ENCODE measurements at places on chromosomes 1 and 21.

GRCh38 chr1:17281775-17282181, 26.2 kb upstream of the PADI4 start:
- DNase-seq = no peak

DNA sequence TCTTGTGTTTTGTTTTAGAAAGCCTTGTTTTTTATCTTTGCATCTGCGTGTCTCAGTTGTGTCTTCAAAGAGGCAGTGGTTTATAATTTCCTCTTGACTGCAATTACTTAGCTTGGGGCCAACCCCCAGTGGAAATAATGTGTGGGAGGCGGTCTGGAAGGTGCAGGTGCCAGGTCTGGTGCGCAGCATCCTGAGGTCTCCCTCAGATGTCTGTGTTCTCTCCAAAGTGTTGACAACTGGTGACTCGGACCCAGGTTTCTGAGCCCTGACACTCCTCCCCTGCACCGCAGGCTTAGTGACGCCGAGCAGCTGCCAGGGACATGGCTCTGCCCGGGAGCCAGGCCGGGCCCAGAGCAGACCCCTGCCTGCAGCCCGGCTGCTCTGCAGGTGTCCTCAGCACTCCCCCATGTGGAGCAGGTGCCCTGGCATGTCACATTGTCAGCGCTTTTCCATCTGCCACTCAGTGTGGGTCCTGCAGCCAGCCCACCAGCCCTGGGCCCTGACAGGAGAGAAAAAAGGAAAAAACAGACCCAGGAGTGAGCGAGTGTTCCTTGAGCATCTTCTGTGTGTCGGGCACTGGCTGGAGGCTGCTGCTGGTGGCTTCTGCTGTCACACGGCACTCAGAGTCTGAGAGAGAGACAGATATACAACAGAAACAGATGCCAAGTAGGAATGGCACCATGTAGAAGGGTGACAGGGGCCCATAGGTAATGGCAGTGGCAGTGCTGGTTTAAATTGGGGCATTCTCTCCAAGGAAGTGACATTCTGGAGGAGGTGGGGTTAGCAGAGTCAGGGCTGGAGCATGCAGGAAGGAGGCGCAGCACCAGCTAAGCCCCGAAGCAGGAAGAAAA, 24.8 kb upstream of the SELENON start:
- DNase-seq = peak; percentile 97

- peak; percentile 65 for DNase-seq
Measured at GRCh38 chr1:245051349-245052221, 103.2 kb upstream of the KIF26B start.

DNA sequence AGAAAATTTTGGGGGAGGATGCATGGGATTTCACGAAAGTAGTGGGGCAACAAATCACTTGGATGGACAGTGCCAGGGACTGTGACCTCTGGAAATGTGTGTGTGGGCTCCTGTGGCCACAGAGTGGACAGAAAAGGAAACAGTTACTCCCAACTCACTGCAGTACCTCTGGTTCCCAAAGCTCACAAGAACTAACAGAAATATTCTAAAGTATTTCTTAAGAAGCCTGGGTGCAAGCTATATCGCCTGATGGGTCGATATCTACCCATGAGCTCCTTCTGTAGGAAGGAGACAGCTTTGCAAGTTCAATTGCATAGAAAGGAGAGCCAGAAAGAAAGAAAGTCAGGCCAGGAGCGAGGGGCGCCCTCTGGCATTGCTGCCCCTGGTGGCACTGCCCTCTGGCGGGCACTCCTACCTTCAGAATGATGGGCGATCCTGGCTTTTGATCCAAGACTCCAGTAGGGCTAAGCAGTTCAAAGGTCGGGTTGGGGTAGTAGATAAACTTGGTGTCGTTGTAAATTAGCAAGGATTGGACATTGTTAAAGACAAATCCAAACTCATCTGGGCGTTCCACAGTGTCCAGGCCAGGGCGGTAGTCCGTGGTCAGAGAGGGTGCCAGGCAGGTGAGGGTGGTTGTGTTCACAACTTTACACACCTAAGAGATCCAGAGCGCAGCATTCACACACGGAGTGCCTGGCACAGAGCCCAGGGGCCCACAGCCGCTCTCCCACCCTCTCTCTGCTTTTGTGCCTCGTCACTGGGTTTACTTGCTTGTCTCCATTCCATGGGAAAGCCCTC, 134.7 kb upstream of the CD34 start:
- no peak for DNase-seq

- no peak for DNase-seq
Measured at GRCh38 chr1:235391874-235392273, 24.6 kb downstream of the TBCE start.

GRCh38 chr1:212518188-212519054, 85.7 kb downstream of the NENF start:
- no peak for DNase-seq

GRCh38 chr1:162087111-162087510, 17.6 kb downstream of the NOS1AP start:
- DNase-seq = no peak

DNA sequence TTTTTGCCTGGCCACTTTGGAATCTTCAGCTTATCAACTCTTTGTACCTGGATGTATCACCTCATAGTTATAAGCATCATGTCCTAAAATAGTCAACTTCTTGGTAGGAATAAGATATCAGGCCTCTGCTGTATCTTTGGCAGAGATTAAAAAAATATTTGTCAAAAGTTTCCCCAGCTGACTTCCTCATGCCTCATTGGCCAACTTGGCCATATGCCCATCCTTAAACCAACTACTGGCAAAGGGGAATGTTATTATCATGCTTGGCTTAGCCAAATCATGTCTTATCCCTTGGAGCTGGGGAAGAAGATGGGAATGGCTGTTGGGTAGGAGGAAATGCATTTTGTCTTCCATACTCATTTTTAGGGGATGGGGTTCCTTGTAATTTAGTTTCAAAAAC, 23.4 kb downstream of the NFASC start:
- no peak for DNase-seq

- DNase-seq = no peak
Measured at GRCh38 chr1:17095141-17095540, 24.1 kb downstream of the PADI2 start.

GRCh38 chr1:73100216-73100615, 817.9 kb upstream of the NEGR1 start:
- DNase-seq = no peak

GRCh38 chr1:158002631-158003405, 9.4 kb downstream of the KIRREL1 start:
- DNase-seq = no peak

- no peak for DNase-seq
Measured at GRCh38 chr1:47399138-47399845, 16.8 kb upstream of the FOXE3 start.

DNA sequence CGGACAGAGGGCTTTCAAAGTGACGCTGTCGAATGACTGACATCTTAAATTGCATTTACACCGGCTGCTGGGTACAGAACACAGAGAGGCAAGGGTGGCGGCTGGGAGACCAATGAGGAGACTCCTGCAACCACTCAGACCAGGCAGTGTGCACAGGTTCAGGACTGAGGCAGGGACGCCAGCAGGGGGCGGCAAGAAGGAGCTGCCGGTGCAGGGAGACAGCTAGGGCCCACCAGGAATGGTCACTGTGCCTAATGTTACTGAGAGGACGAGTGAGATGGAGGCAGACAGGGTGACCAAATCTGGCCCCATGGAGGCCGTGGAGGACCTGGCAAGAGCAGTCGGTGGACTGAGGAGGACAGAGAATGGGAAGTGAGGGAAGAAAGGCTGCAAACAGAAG, 23.5 kb downstream of the GLIS1 start:
- peak; percentile 22 for DNase-seq

GRCh38 chr1:175493321-175494010, 249.9 kb downstream of the TNR start:
- DNase-seq = no peak

- DNase-seq = no peak
Measured at GRCh38 chr21:36474591-36474990, 5.3 kb downstream of the CLDN14 start.

DNA sequence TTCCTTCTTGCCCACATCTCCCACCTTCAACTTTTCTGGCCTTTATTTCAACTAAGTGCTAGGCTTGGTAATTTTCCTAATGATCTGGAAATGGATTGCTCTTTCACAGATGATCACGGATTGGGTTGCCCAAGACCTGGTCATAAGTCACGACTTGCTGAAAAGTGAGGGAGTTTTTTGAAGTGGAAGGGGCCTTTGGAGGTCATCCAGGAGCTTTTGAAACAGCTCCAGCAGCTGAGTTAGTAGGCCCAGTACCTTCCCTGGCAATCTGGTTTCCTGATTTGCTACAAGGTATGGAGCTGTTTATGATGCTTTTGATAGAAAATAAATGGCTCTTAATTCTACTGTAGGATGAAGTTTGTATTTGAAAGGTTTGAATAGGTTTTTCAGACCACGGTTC, 20.4 kb downstream of the GREM2 start:
- DNase-seq = no peak

GRCh38 chr1:94773296-94773809, 46.8 kb upstream of the SLC44A3 start:
- no peak for DNase-seq

DNA sequence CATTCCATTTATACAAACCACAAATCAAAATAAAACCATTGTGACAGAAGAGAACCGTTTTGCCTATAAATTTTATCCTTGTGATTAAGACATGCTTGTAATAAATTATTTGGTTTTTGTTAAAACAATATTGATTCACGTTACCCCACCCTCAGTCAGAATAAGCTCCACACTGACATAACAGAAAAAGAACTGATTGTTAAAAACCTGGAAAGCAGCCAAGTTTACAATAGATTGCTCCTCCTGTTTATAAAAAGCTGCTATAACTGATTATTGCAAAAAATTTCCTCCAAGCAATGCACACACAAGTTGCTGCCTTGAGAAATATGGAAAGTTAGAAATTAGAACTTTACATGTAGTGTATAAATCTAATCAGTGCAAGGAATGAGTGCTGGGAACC, 263.5 kb downstream of the SETD4 start:
- no peak for DNase-seq

DNA sequence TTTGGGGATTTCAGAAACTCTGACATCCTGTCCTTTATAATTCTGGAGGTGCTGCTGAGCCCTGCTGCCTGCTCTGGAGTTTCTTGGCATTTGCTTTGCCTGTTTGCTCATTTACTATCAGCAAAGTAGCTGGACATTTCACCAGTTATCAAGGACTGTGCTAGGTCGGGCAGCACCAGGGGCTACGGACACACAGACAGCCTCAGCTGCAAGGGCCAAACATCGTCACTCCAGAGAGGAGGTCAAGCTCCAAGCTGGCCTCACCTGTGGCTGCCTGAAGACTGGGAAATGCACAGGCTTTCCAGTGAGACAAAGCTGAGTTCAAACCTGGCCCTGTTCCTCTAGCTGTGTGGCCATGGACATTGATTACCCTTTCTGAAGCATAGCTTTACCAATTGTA, 143.7 kb downstream of the LRIG2 start:
- DNase-seq = no peak

- no peak for DNase-seq
Measured at GRCh38 chr21:38925923-38926322, 120.2 kb downstream of the ETS2 start.

GRCh38 chr1:112454316-112454715, 54.4 kb upstream of the WNT2B start:
- no peak for DNase-seq

- peak; percentile 26 for DNase-seq
Measured at GRCh38 chr1:153921803-153922075, 1.0 kb downstream of the GATAD2B start.
